ENCODE measurements at places on chromosomes 2 and 18.

GRCh38 chr2:83850071-83850725 is 608.9 kb downstream of the SUCLG1 start:
- DNase-seq: no peak

DNA sequence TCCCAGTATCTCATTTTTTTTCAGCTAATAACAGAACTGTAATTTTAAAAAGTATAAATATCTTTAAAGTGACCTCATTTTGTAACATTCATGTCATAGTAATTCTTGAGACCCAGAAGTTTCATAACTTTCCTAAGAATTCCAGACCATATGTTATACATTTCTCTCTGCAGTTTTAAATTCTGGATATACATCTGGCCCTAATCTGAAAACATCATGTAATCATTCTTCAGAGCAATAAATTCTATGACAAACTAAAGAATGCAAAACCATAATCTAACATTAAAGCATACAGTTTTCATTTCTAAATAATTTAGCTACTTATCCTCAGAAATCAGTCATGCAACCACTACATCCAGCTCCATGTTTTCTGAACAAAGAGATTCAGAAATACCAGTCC is 198.3 kb upstream of the SLC35G4 start:
- no peak for DNase-seq

GRCh38 chr18:41486575-41486974 is 468.5 kb upstream of the PIK3C3 start:
- no peak for DNase-seq

DNA sequence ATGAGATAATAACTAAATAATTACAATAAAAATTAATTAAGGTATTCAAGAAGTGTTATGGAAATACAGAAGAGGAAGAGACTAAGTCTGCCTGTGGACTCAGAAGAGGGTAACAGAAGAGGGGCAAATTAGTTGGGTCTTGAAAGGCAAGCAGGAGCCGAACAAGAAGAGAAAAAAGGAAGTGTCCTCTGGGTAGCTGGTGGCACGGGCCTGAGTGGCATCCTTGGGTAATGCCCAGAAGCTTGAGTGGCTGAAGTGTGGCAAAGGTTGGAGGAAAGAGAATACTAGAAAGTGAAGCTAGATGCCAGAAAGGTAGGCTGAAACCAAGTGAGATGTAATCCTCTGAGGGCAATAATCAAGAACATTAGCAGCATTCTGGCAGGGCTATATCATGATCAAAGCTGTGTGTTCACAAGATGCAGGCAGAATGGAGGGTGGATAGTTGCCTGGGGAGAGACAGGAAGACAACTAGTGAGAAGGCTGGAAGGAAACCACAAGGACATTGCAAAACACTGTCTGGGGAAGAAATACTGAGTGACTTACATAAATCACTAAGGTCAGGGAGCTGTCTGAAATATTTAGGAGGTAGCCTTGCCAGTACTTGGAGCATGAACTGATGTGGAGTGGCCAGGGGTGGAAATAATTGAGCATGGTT is 16.2 kb downstream of the DOCK10 start:
- DNase-seq: no peak

DNA sequence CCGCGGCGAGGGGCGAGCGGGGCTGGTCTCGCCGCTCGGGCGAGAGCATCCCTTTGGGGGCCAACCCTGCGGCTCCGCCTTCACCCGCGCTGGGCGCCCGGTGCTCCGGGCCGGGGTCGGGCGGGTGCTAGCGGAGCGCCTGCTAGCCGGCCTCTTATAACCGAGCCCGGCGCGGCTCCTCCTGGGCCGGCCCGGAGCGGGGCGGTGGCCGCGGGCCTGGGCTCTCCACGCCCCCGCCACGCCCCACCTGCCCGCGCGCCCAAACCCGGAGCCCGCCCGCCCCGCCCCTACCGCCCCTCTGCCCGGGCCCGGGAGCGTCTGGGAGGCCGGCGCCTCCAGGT is at the start of gene FOXI3:
Gene FOXI3 (minus strand): TSS at position 129 of the 341 bp plus-strand sequence. CDS start 158 bp downstream, outside the sequence.
- DNase-seq: no peak

- no peak for DNase-seq
These were observed 85.8 kb upstream of the SETBP1 start for GRCh38 chr18:44594799-44595467.

GRCh38 chr2:39568116-39568515 is 97.6 kb upstream of the TMEM178A start:
- DNase-seq: no peak

DNA sequence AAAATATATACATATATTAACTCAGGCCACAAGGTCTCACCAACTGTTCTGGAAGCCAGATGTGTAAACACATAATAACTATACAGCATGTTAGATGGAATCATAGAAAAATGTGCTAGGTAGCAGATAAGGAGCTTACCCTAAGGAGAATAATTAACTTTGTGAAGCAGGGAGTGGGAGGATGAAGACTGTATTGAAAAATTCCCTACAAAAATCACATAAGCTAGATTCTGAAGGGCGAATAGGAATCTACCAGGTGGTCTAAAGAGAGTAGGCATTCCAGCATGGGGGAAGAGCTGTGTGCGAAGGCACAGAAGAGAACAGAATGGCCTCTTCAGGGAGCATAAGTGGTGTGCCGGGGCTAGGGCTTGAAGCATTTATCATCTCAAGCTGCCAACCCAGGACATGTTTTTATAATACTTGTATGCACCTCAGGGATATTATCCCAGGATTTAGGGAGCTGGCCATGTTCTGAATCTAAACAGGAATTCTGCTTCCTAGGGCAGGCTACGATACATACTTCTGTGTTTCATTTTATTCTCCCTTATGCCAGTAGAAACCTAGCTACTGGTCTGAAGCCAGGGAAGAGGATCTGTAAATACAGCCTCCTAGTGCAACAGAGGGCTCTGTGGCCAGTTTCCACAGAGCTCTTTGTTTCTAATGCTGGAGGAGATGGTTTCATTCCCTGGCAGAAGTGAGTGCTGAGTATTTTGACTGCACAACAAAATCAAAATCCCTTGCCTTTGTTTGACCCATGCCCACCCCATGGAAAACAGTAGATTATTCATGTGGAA is 56.7 kb downstream of the NEMP2 start:
- no peak for DNase-seq

- peak; percentile 75 for DNase-seq
These were observed 33.4 kb downstream of the XRCC5 start for GRCh38 chr2:216142540-216142939.

DNA sequence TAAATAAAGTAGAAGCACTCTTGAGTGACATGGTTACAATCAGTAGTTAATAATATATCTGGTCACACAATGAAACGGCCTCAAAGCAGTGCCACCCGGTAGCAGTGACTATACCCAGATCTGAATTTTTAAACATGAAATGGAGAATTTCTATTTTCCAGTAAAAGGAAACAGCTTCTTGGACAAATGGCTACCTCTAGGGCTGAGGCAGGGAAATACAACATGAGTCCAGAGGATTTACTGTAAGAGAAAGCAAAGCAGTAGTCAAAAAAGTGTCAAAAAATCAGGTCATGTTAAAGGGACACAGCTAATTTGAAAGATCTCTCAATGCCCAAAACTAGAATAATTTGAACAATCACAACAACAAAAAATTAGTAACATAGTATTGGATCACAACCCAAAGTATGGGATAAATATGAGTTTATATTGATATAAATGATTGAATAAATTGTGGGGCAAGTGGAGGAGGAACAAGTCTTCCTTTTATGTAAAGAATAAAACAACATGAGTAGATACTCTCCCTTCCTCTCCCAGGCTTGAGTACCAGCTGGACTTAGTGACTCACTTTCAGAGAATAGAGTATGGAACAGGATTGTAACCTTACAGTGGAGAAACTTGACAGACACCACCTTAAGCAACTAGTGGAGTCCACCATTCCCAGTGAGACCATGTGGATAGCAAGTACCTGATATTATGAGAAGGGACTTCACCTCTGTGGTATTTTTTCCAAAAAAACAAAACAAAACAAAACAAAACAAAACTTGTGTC is 180.8 kb downstream of the MBD2 start:
- DNase-seq: no peak

DNA sequence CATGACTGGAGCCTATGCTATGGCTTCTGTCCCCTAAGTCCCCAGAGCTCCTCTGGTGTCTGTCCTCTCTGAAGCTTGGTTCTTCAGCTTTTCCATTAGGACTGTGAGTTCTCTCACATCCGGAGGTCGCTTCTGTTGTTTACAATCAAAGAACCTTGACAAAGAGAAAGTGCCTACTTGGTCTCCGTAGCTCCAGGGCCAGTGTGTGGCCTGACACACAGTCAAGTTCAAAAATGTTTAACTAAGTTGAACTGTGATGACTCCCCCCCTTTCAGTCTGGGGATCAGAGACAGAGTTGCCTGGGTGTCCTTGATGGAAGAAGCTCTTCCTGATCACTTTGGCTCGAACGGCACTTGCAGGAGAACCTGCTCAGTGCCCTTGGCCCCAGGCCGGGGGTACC is 26.3 kb upstream of the YWHAQ start:
- DNase-seq: no peak

GRCh38 chr2:135563793-135564192 is 32.5 kb downstream of the R3HDM1 start:
- DNase-seq: no peak

- DNase-seq: no peak
These were observed 13.3 kb downstream of the MPHOSPH10 start for GRCh38 chr2:71143782-71144181.

DNA sequence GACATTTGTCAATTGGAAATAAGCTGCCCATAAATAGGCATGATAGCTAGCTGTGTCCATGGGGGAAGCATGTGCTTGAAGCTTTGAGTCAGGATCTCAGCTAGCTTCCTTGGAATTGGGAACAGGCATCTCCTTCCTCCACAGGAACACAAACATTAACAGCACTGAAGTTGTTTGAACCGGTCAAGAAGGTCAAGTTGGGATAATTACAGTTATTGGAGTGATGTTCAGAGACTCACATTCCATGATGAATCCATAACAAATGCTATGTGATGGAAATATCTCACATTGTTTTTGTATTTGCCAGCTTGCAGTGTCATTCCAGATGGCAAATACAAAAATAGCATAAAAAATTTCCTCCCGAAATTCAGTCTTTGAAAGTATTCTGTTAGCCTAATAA is 347.6 kb upstream of the SMIM21 start:
- DNase-seq: no peak

DNA sequence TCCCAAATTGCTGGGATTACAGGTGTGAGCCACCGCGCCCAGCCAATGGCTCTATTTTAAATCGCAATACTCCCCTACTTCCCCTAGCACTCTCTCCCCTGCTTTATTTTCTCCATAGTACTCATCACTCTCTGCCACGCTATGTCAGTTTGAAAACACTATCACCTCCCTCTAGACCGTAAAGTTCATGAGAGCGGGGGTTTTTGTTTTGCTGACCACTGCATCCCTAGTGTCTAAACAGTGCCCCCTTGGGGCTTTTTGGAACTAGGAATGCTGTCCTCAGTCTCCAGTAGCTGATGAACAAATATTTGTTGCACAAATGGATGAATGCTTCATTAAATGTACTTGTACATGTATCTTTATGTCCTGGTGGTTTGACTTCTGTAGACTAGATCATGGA is 44.1 kb downstream of the ATOH8 start:
- DNase-seq: no peak

DNA sequence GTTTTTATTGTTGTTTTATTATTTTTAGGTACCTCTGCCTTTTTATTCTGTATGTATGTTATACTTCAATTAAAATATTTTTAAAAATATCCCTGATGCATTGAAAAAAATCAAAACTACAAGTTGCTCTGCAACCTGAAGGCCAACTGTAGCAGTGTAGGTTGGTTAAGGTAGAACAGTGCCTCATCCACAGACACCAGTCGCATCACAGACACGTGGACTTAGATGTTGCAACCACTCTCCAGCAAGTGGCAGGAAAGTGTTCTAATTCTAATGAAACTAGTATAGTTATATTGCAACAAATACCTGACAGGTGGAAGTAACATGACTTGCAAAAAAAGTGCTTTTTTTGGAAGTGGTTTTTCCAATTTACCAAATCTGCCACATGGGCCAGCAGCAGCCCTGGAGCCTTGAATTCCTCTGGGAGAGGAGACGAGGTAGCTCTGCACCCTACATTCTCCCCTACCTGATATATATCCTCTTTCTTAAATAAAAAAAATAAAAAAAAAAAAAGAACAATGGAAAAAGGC is 28.4 kb upstream of the SLC3A1 start:
- DNase-seq: no peak

DNA sequence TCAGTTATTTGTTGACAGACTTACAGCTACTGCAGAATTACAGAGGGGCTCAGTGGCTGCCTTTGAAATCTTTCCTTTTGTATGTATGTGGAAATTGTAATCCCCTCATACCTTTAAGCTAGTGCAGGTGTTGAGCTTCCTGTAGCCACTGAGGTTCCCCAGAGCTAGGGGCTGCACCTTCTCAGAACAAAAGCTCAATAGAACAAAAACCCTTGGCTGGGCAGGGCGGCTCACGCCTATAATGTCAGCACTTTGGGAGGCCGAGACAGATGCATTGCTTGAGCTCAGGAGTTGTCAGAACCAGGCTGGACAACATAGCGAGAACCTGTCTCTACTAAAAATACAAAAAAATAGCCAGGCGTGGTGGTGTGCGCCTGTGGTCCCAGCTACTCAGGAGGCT is 41.3 kb upstream of the CHMP1B start:
- DNase-seq: no peak

DNA sequence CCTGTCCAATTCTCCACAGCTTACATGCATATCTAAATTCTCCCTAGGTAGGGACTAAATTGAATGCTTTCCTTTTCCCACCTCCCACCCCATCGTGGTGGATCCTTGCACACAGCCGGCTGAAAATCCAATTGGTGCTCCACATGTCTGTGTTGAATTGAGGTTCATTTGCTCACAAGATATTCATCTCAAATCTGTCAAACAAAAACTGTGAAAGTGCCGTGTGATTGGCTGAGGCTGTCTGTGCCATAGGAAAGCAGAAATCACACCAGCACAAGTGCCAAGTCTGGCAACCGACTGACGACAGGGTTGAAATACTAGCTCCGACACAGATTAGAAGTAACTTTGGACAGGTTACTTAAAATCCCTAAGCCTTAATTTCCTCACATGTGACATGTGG is 823.3 kb downstream of the TDRD15 start:
- no peak for DNase-seq
